ENCODE measurements at places on chromosomes 12 and 14.

GRCh38 chr12:71904629-71905028, 34.0 kb upstream of the TPH2 start:
- no peak for DNase-seq

GRCh38 chr12:97046901-97047300, 139.8 kb downstream of the NEDD1 start:
- no peak for DNase-seq

DNA sequence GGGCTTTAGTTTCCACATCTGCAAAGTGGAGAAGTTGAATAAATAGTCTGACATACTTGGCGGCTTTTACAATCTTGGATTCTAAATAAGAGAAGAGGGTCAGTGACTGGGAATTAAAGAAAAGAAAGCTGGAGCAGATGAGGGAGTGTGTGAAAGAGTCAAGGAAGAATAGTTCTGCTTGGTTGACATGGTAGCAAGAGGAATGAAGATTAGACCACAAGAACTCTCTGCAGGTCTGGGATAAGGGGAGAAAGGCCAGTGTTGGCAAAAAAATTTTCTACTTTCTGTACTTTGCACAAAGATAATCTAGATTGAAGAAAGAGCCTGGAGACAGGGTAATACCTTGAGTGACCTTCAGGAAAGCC, 5.9 kb downstream of the ITGB7 start:
- no peak for DNase-seq

DNA sequence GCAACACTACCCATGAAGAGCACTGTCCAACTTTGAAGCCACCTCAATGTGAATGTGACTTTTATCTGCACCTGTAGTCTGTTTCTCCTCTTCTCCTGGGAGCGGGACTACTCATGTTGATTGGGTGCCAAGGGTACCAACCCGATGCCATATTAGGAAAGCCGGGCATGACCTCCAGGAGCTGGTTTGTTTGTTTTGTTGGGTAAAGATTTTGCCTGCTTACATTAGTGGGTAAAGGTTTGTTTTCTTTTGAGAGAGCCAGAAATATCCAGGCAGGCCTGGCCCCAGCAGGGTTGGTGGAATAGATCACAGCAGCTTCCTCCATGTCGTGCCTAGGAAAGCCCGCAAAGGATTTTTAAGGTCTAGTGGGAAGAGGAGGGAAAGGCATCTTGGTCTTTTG, 19.7 kb upstream of the ITPK1 start:
- DNase-seq: no peak

DNA sequence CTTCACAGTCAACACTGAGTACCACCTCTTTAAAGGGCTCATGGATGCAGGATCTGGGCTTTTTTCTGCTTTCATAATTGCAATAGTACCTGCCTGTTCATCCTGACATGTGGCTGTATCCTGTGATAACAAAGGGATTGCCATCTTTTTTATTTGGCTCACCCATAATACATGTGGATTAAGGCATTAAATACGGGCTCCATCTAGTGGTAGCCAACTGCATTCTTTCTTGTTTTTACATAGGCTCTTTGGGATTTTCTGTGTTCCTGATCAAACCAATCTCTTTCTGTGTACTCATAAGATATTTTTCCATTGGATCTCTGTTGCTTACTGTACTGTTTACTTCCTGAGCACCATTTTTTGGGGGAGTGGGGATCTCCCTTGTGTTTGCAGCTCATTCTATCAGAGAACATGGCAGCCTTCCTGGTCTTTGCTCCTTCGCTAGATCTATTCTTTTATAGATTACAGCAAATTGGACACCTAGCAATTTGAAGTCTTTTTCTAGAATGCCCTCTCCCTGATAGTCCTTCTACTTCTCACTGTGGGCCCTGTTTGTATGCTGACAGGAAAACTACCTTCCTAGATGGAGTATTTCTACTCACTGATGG, 723.4 kb upstream of the MDGA2 start:
- peak; percentile 20 for DNase-seq

DNA sequence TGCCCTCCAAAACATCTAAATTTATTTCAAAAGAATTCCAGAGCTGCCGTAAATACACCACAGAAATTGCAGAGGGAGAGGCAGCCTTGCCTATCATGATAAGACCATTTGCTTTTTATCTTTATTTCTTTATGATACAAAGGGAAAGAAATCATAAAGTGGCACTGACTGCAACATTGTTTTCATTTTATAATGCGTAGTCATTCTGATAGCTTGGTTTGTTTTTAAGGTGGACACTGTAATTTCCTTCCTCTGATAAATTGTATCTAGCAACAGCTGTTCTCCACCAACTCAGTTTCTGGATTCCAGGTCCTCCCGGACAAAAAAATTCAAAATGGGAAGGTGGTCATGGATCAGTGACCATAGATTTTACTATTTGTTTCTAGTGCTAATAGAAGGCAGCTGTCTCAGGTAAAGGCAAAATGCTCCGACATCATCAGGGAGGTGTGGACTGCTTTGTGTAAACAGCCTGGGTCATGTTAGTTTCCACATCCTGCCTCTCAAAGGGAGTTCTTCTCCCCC, 623 bp upstream of the TSPAN8 start:
- DNase-seq: no peak

- DNase-seq: no peak
Measured at GRCh38 chr12:128654468-128654867, 169.3 kb downstream of the SLC15A4 start.

DNA sequence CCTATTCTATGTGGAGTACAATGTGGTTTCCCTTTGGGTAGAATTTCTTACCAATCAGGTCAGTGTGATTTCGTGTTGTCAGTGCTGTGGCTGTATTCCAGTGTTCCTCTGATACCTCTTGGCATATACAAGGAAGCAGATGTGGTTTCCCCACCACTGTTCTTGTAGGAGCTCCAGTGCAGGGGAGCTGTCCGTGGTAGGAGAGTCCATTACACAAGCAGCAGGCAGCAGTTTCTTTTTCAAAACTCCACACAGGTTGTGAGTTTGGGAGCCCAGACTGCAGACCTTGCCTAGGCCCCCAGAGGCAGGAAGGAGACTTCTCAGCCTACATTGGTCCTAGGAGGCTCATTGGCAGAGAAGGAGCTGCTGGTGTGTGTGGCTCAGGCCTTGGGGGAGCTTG, 452.8 kb downstream of the AACS start:
- no peak for DNase-seq

GRCh38 chr12:18492372-18493025, 231.2 kb downstream of the PIK3C2G start:
- DNase-seq: peak; percentile 55

DNA sequence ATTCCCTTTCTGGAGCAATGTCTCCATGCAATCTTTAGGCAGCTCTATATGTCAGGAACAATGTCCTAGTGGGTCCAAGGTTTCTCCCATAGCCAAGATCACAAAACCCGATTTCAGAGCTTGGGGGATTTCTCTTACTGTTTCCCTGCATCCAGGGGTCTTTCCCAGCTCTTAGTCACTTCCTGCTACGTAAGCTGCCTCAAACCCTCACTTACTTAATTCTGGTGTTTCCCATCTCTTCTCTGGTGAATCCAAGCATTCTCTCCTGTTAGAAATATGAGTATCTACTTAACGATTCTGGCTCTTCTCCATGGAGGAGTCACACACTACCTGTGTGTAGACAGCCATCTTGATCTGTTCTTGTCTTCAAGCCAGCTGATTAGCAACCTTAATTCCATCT, 80.0 kb downstream of the IFNG-AS1 start:
- DNase-seq: no peak

DNA sequence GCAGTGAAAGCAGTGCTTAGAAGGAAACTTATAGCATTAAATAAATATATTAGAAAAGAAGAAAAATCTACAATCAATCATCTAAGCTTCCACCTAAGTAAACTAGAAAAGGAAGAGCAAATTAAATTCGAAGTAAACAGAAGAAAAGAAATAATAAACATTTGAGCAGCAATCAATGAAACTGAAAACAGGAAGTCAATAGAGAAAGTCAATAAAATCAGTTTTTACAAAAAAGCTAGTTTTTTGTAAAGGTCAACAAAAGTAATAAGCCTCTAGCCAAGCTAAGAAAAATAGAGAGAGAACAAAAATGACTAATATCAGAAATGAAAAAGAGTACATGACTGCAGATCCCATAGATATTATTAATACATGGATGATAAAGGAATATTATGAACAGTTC, 34.2 kb upstream of the KTN1 start:
- no peak for DNase-seq

GRCh38 chr14:72539661-72540315, 354.1 kb downstream of the DPF3 start:
- no peak for DNase-seq

GRCh38 chr12:53251477-53252348, 16.4 kb upstream of the ESPL1 start:
- DNase-seq: peak; percentile 96

DNA sequence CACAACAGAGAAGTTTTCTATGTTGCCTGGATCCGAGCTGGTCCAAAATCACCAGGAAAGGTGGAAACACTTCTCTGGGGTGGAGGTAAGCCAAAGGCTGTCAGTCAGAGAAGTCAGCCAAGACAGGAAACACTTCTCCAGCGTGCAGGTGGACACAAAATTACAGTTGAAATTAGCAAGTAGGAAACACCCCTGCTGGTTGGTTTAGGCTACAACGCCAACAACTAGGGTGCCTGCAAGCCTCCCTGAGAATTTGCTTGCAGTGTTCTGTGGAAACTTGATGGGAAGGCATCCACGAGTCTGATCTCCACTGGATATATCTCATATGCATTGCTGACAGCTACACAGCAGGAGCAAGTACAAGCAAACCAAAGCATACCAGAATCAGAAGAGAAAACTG, 600.5 kb downstream of the RERGL start:
- DNase-seq: no peak

DNA sequence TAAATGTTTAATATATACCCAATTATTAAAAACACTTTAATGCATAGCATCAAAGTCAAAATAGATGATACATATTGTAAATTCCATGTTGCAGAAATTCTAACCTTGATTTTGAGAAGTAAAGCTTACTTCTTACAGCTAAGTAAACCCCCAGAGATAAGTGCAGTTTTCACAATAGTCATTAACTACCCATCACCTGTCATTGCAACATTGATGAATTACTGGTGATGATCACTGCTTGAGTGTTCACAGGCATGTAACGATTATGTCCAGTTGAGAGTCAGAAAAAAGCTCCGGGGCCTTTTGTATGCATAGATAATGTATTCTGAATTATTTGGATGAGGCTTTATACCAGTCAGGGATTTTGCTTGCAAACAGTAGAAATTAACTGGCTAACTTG, 67.7 kb downstream of the ZNF664 start:
- DNase-seq: no peak

- no peak for DNase-seq
Measured at GRCh38 chr12:23473071-23473470, 476.4 kb downstream of the SOX5 start.

- no peak for DNase-seq
Measured at GRCh38 chr14:44663136-44663535, 156.1 kb upstream of the FSCB start.

DNA sequence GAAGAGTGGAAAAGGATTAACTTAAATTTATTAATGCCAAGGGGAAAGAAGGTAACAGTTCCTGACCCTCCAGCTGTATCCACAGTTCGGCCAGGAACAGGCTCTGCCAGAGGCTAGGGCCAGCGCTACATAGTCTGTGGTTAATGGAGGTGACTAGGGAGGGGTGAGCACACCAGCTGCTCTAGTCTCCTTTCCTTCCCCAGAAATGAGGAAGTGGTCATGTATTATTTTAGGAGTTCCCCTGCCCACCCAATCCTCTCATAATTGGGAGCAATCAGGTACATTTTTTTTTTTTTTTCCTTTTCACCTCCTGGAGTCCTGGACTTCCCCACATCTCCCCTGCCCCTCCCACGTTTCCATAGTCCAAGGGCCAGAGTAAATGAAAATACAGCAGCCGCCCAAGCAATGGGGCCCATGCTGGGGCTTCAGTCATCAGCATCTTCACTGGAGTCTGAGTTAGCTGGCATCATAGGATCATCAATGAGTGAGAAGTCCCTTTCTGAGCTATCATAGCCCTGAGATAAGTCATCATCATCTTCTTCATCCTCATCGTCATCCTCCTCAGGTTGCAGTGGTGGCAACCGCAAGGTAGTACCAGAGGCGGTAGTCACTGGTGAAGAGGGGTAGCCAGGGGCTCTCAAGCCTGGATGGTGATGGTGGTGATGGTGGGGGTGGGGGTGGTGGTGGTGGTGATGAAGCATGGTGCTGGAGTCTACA, 1.5 kb upstream of the SUPT16H start:
- DNase-seq: no peak

- no peak for DNase-seq
Measured at GRCh38 chr14:73237219-73237785, at the start of gene PAPLN. PAPLN (plus strand) TSS chr14:73237506; CDS start chr14:73239779, 2,273 bp downstream.

DNA sequence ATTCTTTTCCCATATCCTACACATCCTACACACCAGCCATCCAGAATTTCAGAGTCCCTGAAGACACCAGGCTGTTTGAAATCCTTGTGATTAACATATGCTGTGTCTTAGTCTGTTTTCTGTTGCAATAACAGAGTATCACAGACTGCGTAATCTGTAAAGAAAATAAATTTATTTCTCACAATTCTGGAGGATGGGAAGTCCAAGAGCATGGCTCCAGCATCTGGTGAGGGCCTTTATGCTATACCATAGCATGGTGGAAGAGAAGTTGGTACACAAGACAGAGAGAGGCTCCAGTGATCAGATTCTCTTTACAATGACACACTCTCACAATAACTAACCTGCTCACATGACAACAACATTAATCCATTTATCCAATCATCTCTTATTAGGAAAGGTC, 4.1 kb downstream of the ART4 start:
- no peak for DNase-seq

GRCh38 chr12:12745576-12746211, 28.5 kb downstream of the CDKN1B start:
- DNase-seq: no peak

DNA sequence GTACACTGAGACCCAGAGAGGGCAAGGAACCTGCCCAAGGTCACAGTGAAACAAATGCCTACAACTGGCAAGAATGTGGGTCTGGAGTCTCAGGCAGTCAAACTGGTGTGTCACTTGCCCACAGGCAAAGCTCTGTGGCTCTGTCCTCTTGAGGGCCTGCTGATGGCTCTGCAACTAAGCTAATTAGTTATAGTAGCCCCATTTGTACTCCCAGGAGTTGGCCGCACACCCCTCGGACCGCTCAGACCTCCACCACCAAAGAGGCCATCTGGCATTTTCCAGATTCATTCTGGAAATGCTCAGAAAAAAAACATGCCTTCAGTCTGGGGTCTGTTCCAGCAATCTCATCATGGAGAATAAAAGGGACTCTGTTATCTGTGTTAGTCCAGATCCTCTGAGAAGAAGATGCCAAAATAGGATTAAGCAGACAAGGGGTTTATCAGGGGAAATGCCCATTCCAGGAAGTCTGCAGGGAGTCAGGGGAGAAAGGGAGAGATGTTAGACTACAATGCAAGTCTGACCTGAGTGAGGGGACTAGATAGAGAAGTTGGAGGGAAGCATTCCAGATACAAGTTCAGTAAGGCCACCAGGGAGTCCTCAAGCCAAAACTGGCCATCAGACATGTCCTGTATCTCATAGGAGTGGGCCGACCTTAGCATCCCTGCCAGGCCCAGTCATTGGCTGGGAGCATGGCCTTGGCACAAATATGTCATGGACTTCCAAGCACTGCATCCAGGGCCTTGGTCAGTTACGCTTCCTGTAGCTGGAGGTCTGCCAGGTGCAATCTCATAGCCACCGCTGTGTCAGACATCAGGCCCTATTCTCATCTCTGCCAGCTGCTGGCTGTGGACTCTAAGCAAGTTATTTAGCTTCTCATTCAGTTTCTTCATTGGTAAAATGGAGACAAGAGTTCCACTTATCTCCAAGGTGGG, 15.4 kb upstream of the OAS1 start:
- DNase-seq: no peak

- peak; percentile 65 for DNase-seq
Measured at GRCh38 chr12:18250313-18250916, 10.9 kb upstream of the PIK3C2G start.

- peak; percentile 37 for DNase-seq
Measured at GRCh38 chr14:105092171-105093037, 27.2 kb upstream of the GPR132 start.
